ENCODE measurements at places on chromosomes 13 and 19.

- DNase-seq = no peak
Measured at GRCh38 chr19:38741670-38742069, 2.6 kb downstream of the CAPN12 start.

GRCh38 chr19:18388100-18388959, 2.4 kb downstream of the GDF15 start:
- peak; percentile 58 for DNase-seq

DNA sequence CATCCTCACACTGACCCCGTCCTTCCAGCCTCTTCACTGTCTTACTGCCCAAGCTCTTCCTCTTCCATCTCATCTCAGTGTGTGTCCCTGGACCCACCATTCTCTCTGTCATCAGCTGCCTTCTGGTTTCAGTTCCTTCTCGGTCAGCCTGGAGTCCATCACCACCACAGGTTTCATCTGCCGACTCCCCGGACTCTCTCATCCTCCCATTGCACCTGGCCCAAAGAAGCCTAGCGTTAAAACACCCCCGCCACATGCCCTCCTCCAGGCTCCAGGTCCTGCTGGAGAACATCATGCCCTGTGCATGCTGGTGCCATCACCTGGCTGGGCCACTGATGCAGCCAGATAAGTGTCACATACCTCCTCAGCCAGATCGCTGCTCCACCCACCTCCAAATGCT, 122.1 kb upstream of the GPR12 start:
- no peak for DNase-seq

DNA sequence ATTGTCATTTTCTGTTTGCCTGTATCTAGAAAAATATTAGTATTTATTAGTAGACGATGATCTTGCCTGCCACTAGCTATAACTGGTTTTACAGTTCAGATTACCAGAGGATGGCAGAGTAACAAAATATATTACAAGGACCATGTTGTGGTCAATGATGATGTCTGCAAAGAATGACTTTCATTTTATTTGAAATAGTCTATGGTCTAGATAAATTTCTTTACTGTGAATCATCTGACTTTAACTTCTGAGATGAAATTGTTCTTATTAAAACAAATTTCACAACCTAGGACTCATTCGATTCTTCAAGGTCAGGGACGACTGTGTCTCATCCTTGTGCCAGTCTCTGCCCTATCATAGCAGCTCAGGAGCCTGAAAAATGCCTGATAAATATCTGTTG, 637.8 kb upstream of the KLF12 start:
- no peak for DNase-seq

DNA sequence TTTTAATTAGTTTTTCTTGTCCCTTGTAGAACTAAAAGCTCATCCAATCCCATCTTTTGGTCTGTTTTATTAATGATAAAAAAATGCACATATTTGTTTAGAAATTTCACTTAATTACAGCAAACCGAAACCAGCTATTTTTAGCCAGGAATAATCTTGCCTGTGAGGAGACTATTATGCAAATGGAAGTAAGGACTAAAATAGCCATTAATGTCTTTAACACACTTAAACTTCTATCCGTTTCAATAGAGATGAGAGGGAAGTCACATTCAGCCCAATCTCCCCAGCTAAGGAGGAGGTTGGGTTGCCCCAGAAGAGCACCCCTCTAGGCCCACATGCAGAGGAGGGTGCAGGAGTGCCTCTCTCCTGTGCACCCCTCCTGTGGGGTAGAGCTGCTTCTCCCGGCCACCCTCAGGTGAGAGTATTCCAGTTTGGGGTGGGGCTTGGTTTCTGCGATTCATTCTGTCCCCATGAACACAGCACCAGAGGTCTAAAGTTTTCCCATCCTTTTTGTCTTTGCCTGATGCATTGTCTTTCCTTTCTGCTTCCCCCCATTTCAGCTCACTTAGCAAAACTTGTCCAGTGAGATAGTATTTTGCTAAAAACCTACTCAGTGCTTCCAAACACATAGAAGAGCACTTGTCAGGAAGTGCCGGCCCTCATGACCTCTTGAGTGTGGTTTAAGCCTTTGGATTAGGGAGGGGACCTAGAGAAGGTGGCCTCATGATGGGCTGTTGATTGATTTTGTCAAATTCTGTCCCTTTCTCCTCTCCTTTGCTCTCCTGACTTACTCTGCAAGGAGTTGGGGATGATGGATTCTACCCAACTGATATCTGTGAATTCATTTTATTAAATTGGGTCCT, 28.2 kb downstream of the FGF9 start:
- DNase-seq = no peak

DNA sequence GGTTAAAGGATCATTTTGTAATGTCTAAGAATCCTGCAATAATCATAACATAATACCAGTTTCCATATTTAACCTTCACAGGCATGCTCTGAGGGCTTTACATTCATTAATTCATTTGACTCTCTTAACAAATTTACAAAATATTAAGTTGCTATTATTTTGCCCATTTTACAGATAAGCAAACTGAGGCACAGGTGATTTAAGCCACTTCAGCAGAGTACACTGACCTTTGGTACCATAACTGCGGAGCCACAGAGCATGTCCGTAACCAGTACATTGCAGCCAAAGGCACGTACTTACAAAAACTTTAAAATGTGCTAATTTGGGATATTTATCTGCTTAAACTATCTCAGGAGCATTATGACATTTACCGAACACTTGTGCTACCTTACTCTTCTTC, 169.4 kb upstream of the MYO16 start:
- no peak for DNase-seq

DNA sequence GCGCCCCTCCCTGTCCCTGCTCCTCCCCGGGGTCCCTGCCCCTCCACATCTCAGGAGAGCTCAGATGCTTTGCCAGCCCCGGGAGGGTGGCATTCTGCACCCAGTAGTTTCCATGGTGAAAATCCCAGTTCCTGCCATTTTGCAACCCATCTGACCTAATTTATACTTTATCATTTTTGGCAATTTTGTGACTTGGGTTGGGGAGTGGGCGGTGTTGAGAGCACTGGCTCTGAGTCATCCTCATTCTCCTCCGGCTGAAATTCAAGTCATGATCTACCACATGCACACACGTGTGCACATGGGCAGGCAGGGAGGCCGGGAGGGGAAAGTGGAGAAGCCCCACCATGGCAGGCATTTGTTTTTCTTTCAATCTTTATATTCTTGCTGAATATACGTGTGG, 208.6 kb downstream of the URI1 start:
- DNase-seq = no peak

DNA sequence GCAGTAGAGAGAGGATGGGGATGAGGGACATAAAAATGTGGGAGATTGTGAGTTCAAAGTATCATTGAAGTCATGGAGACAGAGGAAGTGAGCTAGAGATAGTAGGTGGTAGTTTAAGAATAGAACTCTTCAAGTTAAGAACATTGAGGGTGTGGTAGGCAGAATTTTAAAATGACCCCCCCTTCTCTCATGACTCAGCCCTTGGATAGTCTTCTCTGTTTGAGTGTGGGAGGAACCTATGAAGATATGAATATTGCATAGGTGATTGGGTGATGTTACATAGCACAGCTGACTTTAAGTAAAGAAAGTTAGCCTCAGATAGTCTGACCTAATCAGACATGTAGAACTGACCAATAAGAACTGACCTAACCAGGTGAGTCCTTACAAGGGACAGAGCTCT, 418.6 kb downstream of the FOXO1 start:
- no peak for DNase-seq

DNA sequence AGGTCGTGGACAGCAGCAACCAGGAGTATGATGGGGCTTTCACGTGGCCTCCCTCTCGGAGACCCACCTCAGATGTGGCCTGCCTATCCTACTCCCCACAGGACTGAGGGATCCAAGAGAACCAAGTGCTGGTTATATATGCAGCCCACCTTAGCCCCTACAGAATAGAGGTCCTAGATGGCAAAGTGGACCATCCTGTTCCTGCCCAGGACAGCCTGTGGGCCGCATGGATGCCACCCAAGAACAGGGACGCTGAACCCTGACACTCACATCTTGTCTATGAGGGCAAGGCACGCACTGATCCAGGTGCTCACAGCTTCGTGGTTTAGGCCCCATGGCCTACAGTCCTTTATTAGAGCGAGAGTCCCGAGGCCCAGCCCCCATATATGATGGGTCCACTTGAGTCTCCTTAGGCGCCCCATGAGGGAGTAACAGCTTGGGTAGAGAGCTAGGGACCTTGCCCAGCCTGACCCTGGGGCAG, 1.5 kb upstream of the SLC27A5 start:
- no peak for DNase-seq

DNA sequence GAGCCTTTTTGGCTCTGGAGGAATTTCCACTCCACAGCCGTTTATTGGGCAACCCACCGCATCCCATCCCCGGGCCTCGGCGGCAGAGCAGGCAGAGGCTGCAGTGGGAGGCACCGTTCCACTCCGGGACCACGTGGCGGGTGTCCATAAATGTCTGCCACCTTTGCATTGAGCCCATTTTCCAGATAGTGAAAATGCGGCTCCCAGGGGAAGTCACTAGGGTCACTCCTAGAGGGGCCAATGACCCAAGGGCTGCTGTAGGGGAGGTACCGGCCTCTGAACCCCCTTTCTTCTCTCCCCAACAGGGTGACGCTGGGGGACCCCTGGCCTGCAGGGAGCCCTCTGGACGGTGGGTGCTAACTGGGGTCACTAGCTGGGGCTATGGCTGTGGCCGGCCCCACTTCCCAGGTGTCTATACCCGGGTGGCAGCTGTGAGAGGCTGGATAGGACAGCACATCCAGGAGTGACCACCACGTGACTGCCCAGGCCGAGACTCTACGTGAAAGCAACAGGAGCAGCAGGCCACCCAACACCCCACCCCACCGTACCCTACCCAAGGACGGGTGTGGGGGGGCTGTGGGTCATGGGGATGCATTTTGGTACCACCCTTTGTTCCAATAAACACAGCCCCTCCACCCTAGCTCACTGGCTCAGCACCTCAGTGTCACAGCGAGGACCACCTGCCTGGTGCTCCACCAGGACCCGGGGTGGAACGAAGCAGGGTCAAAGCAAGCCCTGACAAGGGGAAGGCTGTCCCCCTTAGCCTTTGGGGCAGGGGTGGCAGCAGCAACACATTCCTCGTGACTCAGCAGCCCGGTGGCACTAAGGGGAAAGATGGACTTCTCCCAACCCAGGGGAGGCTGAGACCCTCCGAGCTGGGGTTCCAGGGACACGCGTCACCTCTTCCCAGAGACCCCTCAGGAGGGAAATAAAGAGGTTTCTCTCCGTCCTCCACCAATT, 1.5 kb downstream of the TIMM13 start:
- no peak for DNase-seq

DNA sequence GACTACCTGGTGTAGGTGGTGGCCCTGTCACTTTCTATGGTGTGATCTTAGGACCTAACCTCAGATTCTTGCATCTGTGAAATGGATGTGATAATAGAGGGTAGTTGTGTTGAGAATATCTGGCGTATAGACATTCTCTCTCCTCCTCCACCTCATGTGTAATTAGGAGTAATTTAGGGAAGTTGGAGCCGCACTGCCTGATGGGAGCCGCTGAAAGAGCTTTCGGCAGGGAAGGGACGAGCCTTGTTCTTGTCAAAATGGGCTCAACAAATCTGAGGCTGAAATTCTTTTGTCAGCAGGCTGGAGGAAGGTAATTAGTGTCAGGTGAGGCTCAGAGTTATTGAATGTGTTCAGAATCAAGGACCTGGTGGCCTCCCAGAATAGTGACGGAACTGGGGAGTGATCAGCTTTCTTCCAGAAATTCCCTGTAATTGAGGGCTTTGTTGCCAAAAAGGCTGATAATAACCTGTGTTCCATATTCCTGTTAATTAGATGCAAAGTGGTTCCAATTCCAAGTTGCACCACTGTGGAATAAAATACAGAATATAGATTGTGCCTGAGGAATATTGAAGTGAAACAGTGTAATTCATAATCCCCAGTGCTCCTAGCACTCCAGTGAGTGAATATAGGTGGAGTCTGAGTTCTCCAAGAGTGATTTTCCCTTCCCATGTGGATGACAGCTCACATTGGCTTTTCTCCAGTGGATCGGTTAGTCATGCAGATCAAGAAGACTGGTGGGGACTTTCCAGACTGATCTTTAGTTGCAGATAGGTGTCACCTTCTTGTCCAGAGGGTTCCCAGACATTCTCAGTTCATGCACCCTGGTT, 47.5 kb downstream of the SPATA13 start:
- DNase-seq = no peak

DNA sequence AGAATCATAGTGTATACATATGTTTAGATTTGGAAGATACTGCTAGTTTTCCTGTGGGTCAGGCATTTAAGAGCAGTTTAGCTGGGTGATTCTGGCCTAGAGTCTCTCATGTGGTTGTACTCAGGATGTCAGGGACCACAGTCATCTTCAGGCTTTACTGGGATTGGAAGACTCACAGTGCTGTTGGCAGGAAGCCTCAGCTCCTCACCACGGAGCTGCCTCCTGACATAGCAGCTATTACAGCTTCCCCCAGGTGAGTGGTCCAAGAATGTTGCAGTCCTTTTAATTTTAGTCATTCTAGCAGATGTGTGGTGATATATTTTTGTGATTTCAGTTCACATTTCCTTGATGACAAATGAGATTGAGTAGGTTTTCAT, 16.9 kb upstream of the GPR18 start:
- DNase-seq = no peak

- no peak for DNase-seq
Measured at GRCh38 chr13:36820222-36820621, 1.2 kb downstream of the RFXAP start.

DNA sequence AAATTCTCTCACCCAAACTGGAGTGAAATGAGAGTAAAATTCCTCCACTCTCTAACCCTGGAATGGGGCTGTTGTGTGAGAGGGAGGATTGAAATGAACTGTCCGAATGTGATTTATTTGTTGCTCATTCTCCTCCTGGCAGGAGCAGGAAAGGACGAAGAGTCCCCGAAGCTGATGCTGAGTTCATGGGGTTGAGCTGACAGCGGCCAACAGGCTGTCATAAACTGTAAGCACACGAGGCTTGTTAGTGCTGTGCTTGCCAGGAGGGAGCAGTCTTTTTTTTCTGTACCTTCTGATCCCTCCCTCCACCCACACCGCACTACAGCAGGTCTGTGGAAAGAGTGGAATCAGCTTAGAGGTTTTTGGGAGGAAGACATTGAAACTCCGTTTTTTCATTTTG, 33.1 kb upstream of the ZNF331 start:
- DNase-seq = no peak

DNA sequence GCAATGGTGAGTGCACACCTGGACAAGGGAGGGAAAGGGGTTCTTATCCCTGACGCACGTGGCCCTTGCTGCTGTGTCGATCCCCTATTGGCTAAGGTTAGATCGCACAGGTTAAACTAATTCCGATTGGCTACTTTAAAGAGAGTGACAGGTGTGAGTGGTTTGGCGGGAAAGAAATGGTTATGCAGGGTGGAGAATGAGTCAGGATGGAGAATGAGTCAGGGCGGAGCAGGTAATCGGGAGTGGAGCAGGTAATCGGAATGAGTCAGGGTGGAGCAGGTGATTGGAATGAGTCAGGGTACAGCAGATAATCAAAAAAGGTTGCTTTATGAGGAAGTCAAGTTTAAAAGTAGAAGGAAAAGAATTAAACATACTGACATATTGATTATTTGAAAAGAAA, 24.4 kb upstream of the SIAH3 start:
- no peak for DNase-seq

- no peak for DNase-seq
Measured at GRCh38 chr13:51258612-51259548, 36.7 kb downstream of the FAM124A start.

Data from NCI-H1694 (cell line).